ENCODE measurements at places on chromosomes 1 and 21.

DNA sequence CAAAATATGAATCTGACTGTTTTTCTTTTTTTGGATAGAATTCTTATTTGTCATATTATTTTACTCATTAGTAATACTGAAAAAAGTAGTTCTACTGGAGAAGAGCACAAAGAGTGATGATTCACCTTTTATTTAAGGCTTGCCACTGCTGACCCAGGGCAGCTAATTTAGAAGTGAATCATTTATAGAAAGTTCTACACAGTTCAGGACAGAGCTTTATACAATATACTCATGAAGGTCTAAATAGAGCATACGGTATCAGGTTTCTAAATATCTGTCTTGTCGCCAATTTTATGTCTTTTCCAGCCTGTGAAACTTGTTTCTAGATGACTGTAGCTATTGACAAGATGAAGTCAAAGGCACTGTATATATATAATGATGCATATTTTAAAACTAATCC is 25.0 kb downstream of the GIPC2 start:
- DNase-seq = no peak

DNA sequence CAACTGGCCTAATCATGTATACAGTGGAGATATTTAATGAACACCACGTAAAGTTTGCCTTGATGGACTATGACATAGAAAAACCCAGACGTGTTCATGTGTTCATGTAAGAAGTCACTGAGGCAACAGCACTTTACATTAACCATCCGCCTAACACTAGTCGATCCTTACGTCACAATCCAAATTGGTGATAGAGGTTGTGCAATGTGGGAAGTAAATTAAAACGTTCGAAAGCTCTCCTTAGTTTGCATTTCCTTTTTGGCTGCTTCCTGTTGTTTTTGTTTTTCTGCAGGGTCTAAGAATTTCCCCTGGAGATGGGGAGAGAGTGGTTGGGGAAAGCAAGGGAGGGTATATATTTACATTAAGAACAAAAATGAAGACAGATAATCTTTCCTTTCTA is 587.5 kb upstream of the ADGRL2 start:
- no peak for DNase-seq

GRCh38 chr21:35395728-35396127 is 346.6 kb upstream of the RUNX1 start:
- no peak for DNase-seq

- no peak for DNase-seq
Measured at GRCh38 chr1:20663969-20664715, 3.0 kb upstream of the DDOST start.

DNA sequence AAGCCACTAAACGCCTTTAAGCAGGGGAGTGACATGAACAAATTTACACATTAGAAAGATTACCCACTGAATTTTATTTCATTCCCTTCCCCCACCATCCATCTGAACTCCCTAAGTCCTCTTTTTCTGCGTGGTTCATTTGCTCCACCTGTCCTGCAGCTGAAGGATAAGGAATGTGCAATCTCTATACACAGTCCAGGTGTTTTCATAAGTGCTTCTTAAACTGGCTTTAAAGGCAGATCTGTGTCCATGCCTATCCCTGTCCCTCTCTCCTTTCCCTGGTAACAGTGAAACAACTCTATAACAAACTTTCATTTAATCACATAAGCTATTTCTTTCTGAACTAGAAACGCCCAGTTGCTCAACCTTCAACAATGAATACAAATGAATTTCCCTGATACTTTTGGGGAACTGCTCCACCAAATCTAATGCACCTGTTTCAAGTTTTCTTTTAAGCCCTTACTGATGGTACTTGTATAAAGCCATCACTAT is 8.4 kb downstream of the GSTM3 start:
- DNase-seq = no peak

GRCh38 chr1:245915406-245915805 is 591.7 kb downstream of the SMYD3 start:
- no peak for DNase-seq

DNA sequence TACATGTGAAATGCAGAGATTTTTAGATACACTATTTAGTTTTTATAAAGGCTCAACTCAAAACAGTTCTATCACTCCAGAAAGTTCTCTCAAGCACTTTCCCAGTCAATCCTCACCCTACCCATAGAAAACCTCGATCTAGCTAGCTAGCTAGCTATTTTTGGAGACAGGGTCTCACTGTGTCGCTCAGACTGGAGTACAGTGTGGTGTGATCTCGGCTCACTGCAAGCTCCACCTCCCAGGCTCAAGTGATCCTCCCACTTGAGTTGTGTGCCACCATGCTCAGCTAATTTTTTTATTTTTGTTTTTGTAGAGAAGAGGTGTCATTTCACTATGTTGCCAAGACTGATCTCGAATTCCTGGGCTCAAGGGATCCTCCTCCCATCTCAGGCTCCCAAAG is 236.9 kb downstream of the RERE start:
- no peak for DNase-seq

DNA sequence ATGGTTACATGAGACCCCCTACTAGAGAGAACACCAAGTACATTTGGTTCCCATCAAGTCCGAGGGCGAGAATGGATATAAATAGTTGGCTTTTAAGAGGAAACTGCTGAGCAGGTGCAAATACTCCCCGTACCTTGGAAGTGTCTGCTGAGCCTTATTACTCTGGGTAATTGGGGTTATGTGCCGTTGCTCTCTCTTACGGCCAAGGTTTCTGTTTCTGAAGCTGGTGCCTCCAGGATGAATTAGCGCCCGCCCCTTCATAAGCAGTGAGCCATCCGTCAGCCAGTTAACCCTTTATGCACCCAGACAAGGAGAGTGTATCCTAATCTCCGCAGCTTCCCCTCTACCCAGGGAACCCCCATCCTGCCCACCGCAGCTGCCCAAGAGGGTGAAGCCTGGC is 90.4 kb upstream of the AJAP1 start:
- DNase-seq = no peak

GRCh38 chr1:53344921-53345838 is 17.3 kb upstream of the LRP8 start:
- DNase-seq = no peak

GRCh38 chr1:233668146-233668724 is 54.3 kb downstream of the KCNK1 start:
- DNase-seq = no peak

Measured in dorsolateral prefrontal cortex (tissue), 122 donors.